ENCODE measurements at places on chromosomes 16 and 17. TPM values are rescaled to one million over a fixed set of nuclear protein-coding genes. Genes with fewer than 3 reads are reported as not detected.

ARHGDIG gene
- total RNA-seq, result 50.4 TPM

SLC38A8 gene
- total RNA-seq, result 1.4 TPM

HYDIN gene
- 29.6 TPM for total RNA-seq

OR1E1 gene
- not detected for total RNA-seq

SHCBP1 gene
- total RNA-seq, result 5.0 TPM

ADAM11 gene
- 9.1 TPM for total RNA-seq

DNA sequence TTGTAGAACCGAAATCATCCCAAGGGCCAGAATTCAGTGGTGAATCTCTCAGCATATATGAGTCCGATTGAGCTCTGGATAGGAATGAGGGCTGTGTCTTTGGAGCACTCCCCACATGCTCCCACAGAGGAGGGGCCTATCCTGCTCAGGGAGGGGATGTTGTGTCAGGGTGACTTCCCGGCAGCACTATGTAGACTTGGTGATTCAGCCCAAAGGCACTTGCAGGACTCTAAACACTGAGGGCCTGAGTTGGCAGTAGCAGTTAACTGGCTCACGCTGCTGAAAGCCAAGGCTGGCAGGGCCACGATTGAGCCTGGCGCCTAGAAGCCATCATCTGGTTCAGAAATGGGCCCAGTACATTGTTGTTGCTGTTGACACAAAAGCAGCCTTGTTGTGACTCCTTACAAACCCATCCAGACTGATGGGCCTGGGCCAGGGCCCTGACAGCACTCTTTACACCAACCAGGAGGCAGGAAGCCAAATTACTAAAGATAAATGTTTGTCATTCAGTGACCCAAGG is 31.9 kb downstream of the NMT1 start:
- H3K27me3 ChIP-seq, result no peaks in the 10 kb centered on the region
- peak overlapping the region; percentile 65 for H3K27ac ChIP-seq
- H3K4me3 ChIP-seq, result no peak overlapping the region
- H3K4me1 ChIP-seq, result peaks cover 61% of the 10 kb centered on the region

DNA sequence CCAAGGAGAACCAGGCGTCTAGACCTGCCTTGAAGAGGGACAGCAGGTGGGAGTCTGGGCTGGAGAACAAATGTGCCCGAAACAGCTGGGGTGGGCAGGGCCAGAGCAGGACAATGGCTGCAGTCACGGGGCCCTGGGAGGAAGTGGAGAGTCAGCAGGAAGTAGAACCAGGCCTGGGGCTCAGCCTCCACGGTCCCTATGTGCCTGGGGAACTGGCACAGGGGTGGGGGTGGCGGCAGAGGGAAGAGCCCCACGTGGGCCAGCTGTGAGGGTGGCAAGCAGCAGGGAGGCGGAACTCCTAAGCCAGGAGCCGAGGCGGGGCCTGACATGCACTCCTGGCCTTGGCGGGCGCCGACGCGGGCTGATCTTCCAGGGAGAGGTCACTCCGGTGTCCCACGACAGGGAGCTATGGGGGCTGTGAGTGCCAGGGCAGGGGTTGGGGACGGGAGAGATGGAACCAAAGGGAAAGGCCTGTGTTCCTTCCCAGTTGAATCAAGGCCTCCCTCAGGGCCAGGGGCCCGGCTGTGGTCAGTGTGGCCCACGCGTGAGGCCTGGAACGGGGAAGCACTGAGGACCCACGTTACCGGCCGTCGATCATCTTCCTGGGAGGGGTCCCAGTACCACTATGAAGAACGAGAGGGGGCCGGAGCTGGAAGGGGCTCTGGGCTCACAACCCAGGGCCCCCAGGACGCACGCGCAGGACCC is 42.7 kb downstream of the TIMM22 start:
- no peaks in the 10 kb centered on the region for H3K27me3 ChIP-seq
- no peak overlapping the region for H3K4me3 ChIP-seq
- H3K27ac ChIP-seq, result peak overlapping the region; percentile 86
- no peak for DNase-seq

- DNase-seq, result no peak
- peaks cover 13% of the 10 kb centered on the region for H3K4me1 ChIP-seq
- H3K4me3 ChIP-seq, result no peak overlapping the region
- H3K27ac ChIP-seq, result no peak overlapping the region
- peaks cover 2% of the 10 kb centered on the region for H3K36me3 ChIP-seq
- peaks cover 16% of the 10 kb centered on the region for H3K27me3 ChIP-seq
Measured at GRCh38 chr16:66574081-66574480, 5.2 kb upstream of the CMTM2 start.

DNA sequence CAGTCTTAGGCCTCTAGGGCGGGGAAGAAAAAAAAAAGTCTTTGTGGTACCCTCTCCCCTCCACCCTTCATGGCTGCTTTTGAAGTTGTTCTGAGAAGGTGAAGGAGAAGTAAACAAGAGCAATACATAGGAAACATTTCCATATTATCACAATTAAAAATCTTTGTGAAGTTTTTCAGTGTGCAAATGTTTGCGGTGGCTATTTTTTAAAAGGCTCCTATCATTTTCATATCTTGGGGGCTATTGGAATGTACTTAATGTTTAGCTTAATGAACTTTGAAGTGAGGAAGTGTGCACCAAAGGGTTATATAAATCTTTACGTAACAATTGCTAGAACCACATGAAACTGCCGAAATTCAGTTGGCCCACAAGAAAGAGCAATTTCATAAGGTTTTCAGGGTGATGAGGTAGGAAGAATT is 7.6 kb downstream of the NOL11 start:
- no peak overlapping the region for H3K4me3 ChIP-seq
- no peak overlapping the region for H3K27ac ChIP-seq
- H3K36me3 ChIP-seq, result peaks cover 65% of the 10 kb centered on the region
- no peaks in the 10 kb centered on the region for H3K4me1 ChIP-seq
- H3K27me3 ChIP-seq, result no peaks in the 10 kb centered on the region

DNA sequence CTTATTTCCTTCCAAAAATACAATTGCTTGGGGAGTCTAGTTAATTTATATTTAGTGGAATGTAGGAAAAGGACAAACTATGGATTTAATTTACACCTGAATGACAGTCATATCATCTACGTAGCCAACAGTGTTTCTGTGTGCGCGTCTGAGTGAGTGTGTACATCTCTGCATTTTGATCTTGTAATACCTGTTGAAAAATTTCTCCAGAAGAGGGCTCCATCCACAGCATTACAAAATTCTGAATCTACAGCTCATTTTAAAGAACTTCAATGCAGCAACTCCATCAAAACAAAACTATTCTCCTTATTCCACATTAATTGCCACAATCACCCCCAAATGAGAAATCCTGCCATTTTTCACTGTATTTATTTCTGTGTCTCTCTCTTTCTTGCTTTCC is 3.9 kb downstream of the CDH13 start:
- H3K4me3 ChIP-seq, result no peak overlapping the region
- H3K4me1 ChIP-seq, result peaks cover 34% of the 10 kb centered on the region
- no peak overlapping the region for H3K27ac ChIP-seq

- no peaks in the 10 kb centered on the region for H3K27me3 ChIP-seq
- no peak for DNase-seq
- H3K4me1 ChIP-seq, result no peaks in the 10 kb centered on the region
- no peak overlapping the region for H3K27ac ChIP-seq
Measured at GRCh38 chr16:50530277-50531236, 17.6 kb upstream of the NKD1 start.

DNA sequence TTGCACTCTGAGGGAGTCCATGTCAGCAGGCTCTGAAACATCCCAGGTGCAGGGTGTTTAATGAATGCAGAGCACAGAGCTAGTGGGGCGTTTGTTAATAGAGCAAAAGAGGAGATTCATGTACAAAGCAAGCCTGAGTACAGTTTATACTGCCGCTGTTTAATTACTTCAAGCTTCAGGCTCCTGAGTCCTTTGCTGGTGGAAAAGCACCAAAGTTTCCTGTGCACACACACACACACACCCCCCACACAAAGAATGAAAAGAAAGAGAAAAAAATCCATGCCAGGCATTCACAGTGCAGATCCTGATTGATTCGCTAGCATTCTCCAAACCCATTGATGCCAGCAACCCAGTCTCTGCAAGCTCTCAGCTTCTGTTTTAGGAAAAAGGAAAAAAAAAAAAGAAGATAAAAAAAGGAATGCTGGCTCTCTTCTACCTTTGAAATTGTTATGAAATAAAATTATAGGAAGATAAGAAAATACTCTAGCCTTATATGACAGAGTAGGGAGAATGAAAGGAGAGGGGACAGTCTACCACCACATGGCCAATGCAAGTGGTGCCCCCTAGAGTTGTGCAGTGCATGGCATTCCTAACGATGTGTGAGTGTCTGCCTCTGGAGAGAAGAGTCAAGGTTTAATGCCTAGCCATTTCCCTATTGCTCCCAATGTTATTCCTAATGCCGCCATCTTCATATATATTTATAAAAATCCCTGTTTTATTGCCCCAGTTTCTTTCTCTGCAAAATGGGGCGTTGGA is 216.5 kb downstream of the TMEM114 start:
- H3K27ac ChIP-seq, result no peak overlapping the region
- no peaks in the 10 kb centered on the region for H3K36me3 ChIP-seq
- no peaks in the 10 kb centered on the region for H3K27me3 ChIP-seq

DNA sequence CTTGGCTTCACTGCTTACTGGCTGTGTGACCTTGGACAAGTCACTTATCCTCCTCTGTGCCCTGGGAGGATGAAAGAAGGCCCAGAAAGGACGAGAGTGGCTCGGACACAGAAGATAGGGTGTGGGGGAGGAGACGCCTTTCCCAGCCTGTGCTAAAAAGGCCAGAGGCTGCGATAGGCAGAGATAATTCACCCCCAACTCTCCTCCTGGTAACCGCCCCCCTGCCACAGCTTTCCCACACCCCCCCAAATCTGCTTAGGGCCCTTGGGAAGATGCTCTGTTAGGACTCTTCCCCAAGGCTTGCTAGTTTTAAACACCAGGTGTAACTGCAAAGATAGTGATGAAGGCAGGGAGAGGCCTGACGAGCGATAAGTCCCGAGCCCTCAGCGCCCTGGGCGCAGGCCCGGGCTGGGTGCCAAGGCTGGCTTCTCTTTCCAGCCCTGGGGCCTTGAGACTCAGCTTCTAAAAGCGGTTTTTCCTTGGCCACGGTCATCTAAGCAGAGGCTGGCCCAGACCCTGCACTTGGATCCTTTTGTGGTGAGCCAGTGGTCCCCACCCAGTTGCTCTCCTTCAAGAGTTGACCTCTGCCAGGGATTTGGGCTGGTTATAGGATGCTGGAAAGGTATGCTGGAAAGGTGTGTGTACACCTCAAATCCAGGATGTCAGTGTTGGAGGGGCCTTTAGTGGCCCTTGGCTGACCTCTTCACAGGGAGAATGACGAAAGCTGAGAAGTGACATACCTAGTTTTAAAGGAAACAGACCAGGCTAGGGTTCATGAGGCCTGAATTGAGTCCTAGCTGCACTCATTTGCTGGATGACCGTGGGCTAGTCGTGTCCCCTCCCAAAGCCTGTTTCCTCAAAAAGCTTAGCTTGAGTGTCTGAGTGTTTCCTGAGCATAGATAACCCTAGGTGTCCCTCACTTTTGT is 3.4 kb upstream of the PPP1R9B start:
- H3K36me3 ChIP-seq, result peaks cover 3% of the 10 kb centered on the region
- no peak overlapping the region for H3K27ac ChIP-seq
- H3K27me3 ChIP-seq, result no peaks in the 10 kb centered on the region
- DNase-seq, result no peak
